ENCODE measurements at places on chromosomes 2 and 18.

DNA sequence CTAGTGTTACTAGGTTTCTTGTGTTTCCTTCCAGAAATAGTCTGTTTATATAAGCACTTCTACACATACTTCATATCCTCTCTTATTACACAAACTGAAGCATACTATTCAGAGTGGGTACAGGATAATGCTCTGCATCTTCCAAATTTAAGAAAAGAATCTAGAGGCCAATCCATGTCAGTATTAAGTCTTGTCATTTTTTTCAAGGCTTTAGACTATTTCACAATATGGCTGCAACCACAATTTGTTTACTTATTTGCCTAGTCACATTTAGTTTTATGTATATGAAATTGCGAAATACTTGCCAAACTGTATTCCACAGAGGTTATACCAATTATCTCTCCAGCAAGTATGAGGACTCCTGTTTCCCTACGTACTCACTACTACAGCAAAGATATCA, 27.9 kb downstream of the IWS1 start:
- no peak for DNase-seq

DNA sequence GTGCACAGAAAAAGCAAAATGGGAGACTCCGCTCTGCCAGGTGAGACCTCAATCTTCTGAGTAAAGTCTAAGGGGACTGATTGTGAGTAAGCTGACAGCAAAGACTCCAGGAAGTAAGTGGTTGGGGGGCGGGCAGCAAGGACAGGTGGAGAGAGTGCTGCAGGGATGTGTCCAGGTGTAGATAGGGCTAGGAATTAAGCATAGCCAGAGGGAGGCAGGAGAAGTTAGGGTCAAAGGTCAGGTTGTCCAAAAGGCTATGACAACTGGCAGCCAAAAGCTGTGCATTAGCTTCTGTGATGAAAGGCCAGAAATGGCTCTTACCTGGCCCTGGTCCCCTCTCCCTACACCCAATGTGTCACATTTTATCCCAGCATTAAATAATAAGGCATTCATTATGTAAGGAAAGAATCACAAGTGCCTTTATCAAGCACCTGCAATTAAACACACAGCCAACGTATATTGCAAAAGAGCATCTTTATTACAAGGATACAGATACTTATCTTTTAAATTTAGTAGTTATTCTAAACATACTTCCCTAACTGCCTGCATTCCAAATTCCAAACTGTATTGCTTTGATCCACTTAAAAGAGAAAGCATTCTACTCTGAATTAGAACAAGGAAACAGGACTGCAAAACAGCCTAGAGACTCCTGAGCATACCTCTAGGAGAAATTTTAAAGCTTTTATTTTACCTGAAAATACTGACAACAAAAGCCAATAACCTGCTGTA, 247.9 kb downstream of the IRS1 start:
- DNase-seq, result no peak

GRCh38 chr2:238045575-238045974, 15.2 kb upstream of the SCLY start:
- DNase-seq, result no peak

DNA sequence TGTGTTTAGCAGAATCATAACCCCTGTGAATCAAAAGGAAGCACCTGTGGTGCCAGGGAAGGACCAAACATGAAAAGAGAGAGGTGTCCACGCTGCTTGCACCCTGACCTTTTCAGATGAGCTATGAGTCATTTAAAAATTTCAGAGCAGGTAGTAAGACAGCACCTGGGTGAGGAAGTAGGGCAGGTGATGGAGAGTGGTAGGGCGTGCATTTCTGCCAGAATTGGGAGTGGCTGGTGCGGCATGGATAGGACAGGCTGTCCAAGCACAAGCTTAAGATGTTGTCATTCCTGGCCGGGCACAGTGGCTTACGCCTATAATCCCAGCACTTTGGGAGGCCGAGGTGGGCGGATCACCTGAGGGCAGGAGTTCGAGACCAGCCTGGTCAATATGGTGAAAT, 36.8 kb downstream of the NPAS2 start:
- no peak for DNase-seq

- no peak for DNase-seq
These were observed 232.8 kb upstream of the HS6ST1 start for GRCh38 chr2:128551435-128551834.

GRCh38 chr2:217481577-217481976, 521.2 kb downstream of the TNS1 start:
- no peak for DNase-seq

DNA sequence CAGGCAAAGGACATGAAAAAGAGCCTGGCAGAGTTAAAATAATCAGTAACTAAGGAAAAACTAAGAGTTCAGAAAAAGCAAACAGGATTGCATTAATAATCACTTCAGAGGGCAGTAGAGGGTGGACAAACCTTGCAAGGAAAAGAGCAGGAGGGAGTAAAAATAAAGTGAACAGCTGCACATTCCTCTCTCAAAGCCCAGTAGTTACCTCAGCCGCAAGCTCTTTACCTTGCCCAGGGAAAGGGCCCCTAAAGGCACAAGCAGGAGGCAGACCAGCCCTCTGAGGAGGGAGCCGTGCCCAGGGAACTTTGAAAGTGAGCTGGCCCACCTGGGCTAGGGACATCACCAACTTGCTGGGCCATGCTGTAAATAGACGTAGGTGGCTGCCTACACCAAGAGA, 196.9 kb downstream of the C1D start:
- no peak for DNase-seq

- DNase-seq, result no peak
These were observed 245.6 kb downstream of the ANAPC1 start for GRCh38 chr2:111638274-111638877.

GRCh38 chr2:41486948-41487347, 560.9 kb upstream of the PKDCC start:
- no peak for DNase-seq

Measured in NCI-H2081 treated with DMSO at 0.1 percent for 48 hours (cell line).